Brain (organoid and tissue), 16 donors: ENCODE measurements at places on chromosomes 4 and X. TPM values are rescaled to one million over a fixed set of nuclear protein-coding genes. Genes with fewer than 3 reads are reported as not detected.

DNA sequence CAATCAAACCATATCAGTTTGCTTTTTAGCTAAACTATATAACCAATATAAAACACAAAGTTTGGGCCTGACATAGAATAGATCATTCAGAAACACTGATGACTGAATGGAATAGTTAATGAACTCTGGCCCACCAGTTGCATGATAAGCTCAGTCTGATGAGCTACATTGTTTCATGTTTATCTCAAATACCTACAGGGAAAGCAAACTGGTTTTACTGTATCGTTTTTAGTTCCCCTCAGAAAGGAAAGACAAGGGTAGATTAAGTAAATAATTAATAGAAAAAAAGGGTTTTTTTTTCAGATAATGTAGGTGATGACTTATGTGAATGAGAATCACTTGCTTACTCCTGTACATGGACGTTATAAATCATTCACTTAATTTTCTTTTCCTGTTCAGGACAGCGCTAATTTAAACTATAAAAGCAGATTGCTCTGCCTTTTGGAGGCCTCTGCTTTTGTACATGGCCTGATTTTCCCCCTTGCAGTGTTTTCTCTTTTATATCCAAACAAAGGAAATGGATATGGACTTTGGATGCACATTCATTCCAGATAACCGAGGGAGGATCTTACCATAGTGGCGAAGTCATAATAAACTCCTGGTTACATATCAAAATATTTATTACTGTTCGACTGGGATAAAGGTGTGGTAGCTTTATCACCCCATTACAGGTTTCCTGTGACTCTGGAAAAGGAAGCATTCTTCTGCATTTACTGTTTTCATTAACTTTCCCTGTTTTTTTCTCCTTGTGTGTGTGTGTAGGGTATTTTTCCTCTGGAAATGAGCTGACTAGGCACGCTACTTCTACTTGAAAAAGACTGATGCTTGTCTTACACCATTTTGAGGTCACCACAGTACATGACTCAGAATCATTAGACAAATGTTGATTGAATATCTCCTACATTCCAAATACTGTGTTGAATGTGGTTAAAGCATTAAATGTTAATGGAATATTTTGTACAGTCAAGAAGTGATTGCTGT is 373.1 kb upstream of the HS3ST1 start:
- no peak for DNase-seq

GRCh38 chrX:141924293-141924692 is 20.6 kb downstream of the MAGEC1 start:
- no peak for DNase-seq

DNA sequence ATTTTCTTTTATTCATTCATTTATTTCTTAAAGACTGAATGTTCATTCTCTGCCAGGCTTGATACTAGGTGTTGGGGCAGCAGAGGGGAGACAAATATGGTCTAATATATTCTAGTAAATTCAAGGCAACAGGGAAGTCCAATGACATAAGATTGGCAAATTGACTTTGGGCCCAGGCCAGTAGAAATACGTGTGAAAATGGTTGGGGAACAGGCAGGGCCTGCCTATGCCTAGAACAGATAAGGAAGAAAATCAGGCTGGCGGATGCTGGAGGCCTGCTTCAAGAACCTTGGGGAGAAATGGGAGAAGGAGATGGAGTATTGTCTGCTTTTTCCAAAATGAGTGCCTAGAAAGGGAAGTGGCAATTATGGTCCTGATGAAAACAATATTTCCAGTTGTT is 108.6 kb downstream of the RTL5 start:
- no peak for DNase-seq

GRCh38 chr4:156559346-156559745 is 412.3 kb downstream of the PDGFC start:
- DNase-seq = no peak

- peak; percentile 8 for DNase-seq
Observed at GRCh38 chr4:108651014-108651791, 804 bp downstream of the OSTC start.

- peak; percentile 21 for DNase-seq
Observed at GRCh38 chrX:16100673-16101072, 22.7 kb upstream of the GRPR start.

- DNase-seq = no peak
Observed at GRCh38 chrX:109707319-109707718, 25.7 kb downstream of the ACSL4 start.

The SMAD1 gene
- polyA plus RNA-seq = 12.8 TPM

The MAGEA11 gene
- polyA plus RNA-seq = not detected

The MOSPD2 gene
- 4.8 TPM for polyA plus RNA-seq

The NALF2 gene
- 4.8 TPM for polyA plus RNA-seq
